ENCODE measurements at places on chromosomes 1 and 21. TPM values are rescaled to one million over a fixed set of nuclear protein-coding genes. Genes with fewer than 3 reads are reported as not detected.
A peak's percentile ranks its signal among the peaks of the same experiment; 100 is the strongest.

The OR11L1 gene
- total RNA-seq = not detected

DNA sequence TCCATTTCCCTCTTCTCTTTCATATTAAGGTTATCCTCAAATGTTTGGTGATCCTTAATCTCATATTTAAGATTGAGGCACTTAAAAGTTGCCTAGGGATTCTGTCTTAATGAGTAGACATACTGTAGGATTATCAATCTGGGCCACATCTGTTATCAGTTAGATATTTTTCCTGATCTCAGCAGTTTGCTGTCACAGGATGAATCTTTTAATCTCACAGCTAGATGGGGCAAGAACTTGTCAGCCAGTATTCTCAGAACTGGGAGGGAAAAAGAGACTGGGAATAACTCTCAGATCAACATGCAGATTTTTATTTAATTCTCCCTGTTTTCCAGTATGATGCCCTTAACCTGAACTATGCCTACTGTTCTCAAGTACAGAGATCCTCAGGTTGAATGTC, 14.0 kb downstream of the ZNF644 start:
- H3K27ac ChIP-seq = no peak overlapping the region
- DNase-seq = no peak
- H3K36me3 ChIP-seq = no peaks in the 10 kb centered on the region
- no peaks in the 10 kb centered on the region for H3K27me3 ChIP-seq
- H3K4me3 ChIP-seq = no peak overlapping the region

DNA sequence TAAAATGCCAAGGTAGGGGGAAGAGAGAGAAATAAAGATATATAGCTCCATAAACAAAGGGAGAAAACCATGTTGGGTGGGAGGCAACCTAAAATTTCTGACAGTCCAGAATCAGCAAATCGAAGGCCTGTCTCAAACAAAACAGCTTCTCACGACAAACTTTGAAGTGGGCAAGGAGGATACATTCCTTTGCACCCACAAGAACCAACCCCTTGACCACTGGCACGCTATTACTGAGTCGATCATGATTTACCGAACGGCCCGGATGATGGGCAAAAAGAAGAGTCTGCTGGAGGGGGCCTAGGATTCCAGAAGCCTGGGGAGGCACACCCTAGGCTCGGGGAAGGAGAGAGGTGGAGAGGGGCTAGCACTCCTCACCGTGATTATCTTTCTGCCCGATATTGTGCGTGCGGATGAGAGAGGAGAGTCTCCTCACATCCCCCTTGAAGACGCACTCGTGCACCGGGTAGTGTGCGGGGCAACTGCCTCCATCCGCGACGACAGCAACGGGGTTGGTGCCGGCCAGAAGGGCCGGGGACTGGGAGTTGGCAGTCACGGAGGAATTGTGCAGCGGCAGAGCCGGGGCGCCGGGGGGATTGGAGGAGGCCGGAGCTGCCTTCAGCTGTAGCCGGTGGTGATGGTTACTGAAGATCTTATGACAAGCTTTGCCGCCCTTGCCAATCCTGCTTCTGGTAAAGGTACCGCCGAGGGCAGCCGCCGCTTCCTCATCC, 756 bp downstream of the ANKRD13C start:
- H3K4me3 ChIP-seq = peak overlapping the region; percentile 92
- no peaks in the 10 kb centered on the region for H3K27me3 ChIP-seq
- H3K36me3 ChIP-seq = no peaks in the 10 kb centered on the region
- peak; percentile 28 for DNase-seq
- peaks cover 62% of the 10 kb centered on the region for H3K4me1 ChIP-seq
- H3K27ac ChIP-seq = peak overlapping the region; percentile 94

- no peak overlapping the region for H3K4me3 ChIP-seq
- H3K4me1 ChIP-seq = no peaks in the 10 kb centered on the region
- no peak overlapping the region for H3K27ac ChIP-seq
- DNase-seq = no peak
- peaks cover 10% of the 10 kb centered on the region for H3K36me3 ChIP-seq
- H3K27me3 ChIP-seq = no peaks in the 10 kb centered on the region
Observed at GRCh38 chr1:243595527-243596210, 254.4 kb downstream of the AKT3 start.

The SIPA1L2 gene
- total RNA-seq = 106 TPM

DNA sequence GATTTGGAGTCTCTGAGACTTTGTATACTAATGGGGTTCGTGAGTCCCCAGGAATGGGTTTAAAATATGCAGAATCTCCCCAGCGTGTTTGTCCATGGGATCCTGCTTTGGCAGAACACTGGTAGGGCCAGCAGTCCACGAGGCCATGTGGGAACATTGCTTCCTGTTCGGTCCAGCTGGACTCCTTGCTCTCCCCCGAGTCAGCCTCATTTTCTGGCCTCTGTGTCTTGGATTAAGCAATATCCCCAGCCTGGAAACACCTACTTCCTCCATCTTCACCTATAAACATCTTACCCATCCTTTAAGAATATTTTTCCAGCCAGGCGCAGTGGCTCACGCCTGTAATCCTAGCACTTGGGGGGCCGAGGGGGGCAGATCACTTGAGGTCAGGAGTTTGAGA, 142.4 kb downstream of the NAV1 start:
- H3K36me3 ChIP-seq = peaks cover 9% of the 10 kb centered on the region
- no peak overlapping the region for H3K27ac ChIP-seq
- DNase-seq = no peak
- no peaks in the 10 kb centered on the region for H3K27me3 ChIP-seq
- H3K4me3 ChIP-seq = no peak overlapping the region
- H3K4me1 ChIP-seq = peaks cover 47% of the 10 kb centered on the region

- H3K36me3 ChIP-seq = no peaks in the 10 kb centered on the region
- H3K4me3 ChIP-seq = no peak overlapping the region
- H3K27me3 ChIP-seq = no peaks in the 10 kb centered on the region
- H3K27ac ChIP-seq = no peak overlapping the region
- no peak for DNase-seq
Observed at GRCh38 chr1:52663716-52664115, 30.7 kb downstream of the SHISAL2A start.

DNA sequence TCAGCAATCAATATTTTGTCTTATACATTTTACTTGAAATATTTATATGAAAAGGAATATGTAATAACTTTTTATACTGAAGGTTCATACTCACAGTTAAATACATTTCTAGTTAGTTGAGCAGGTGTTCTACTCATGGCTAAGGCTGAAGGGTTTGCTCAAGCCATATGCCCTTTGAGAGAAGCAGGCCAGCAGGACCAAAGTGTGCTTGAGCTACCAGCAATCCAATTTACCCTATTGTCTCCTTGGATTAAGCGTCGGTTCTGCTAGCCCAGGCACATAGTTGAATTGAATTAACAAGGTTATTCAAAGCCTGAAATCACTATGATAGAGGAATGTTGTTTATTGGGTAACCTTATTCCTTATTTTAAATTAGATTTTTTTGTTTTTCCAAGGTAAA, 151.5 kb upstream of the BACE2 start:
- H3K4me3 ChIP-seq = no peak overlapping the region
- H3K4me1 ChIP-seq = no peaks in the 10 kb centered on the region
- no peak overlapping the region for H3K27ac ChIP-seq
- no peak for DNase-seq
- no peaks in the 10 kb centered on the region for H3K36me3 ChIP-seq

The FCRLA gene
- total RNA-seq = not detected

DNA sequence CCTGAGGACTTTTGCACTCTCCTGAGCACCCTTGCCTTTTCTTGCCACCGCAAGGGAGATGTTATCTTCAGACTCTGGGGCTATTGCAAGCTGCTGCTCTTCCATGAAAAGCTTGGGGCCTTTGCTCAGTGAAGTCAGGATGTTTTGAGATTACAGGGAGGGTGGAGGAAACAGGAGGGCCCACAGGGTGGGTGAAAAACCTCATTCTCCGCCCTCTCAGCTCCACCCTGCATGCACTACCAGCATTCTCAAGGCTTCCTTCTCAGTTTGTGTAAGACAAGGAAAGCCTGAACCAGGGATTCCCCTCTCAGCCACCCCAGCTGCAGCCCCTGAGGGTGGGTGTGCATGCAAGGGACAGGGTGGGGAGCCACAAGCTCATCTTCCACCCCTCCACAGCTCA, 25.8 kb upstream of the ZNF648 start:
- H3K27me3 ChIP-seq = no peaks in the 10 kb centered on the region
- peaks cover 4% of the 10 kb centered on the region for H3K4me1 ChIP-seq
- no peak overlapping the region for H3K4me3 ChIP-seq
- DNase-seq = no peak

DNA sequence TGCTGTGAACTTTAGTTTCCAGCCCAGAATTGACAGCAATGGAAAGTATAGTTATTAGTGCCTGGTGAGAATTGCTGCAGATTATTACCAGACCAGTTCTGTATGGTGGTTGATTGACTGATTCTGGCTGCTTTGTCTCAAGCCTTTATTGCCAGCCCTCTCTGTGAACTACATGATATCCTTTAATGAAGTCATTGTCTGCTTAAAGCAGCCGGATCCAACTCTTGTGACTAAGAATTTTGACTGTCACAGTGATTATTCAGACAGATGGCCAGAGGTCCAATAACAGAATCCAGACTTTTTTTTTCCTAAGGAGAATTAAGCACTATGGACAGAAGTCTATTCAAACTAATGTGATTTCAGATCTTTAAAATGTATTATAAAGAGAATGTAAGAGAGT, 1548.6 kb upstream of the B3GALT2 start:
- no peak overlapping the region for H3K27ac ChIP-seq
- DNase-seq = no peak
- H3K27me3 ChIP-seq = no peaks in the 10 kb centered on the region
- no peaks in the 10 kb centered on the region for H3K4me1 ChIP-seq

GRCh38 chr21:26751305-26751704, 93.9 kb downstream of the ADAMTS1 start:
- no peak overlapping the region for H3K4me3 ChIP-seq
- H3K36me3 ChIP-seq = no peaks in the 10 kb centered on the region
- DNase-seq = no peak
- no peaks in the 10 kb centered on the region for H3K27me3 ChIP-seq
- H3K27ac ChIP-seq = no peak overlapping the region

The OR2T11 gene
- total RNA-seq = not detected

DNA sequence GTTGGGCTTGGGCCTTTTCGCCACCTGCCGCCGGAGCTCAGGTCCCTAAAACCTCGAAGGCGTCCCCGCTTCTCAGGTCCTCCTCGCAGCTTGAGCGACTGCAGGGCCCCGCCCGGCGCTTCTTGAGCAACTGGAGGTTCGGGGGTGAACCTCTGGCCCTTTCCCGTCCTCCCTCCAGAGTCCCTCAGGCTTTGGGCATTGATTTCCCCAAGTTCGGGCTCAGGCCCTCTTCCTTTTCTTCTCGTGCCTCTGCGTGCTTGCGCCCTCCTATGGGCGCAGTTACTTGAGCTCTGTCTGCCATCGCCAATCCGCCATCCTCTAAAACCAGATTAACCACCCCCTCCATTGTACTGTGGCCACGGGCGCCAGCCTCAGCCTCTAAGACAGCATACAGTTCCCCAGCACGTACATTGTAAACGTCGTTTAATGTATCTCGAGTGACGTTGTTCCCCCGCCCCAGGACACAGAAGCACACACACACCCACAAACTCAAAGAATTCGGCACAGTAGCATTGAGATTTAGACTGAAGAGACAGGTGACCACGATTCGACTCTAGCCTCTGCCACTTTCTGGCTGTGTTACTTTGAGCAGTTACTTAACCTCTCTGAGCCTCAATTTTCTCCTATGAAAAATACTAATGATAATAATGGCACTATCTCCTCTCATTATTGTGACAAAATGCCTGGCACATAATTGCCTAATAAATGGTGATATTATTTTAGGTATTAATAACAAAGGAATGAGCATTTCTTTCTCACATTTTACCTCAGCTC, 22.6 kb downstream of the BTG2 start:
- H3K27ac ChIP-seq = peak overlapping the region; percentile 97
- peak overlapping the region; percentile 5 for H3K4me3 ChIP-seq
